ENCODE measurements at places on chromosomes 16 and 17. TPM values are rescaled to one million over a fixed set of nuclear protein-coding genes. Genes with fewer than 3 reads are reported as not detected.

NPIPB13 gene
- total RNA-seq = 9.9 TPM

SLC5A10 gene
- total RNA-seq = not detected

CHST4 gene
- not detected for total RNA-seq

STH gene
- total RNA-seq = not detected

GAS2L2 gene
- not detected for total RNA-seq

TMEM92 gene
- 1.7 TPM for total RNA-seq

PRAC2 gene
- total RNA-seq = not detected

SYCE1L gene
- 3.1 TPM for total RNA-seq

SPATA22 gene
- total RNA-seq = not detected

KRTAP2-2 gene
- total RNA-seq = not detected

CSH2 gene
- total RNA-seq = not detected

GAST gene
- not detected for total RNA-seq

OTOP2 gene
- total RNA-seq = not detected

EVPL gene
- not detected for total RNA-seq

AGRP gene
- total RNA-seq = not detected

BCL6B gene
- not detected for total RNA-seq

WIPI1 gene
- total RNA-seq = 109 TPM

PDIA2 gene
- total RNA-seq = 1.5 TPM

NR1D1 gene
- total RNA-seq = 6.6 TPM

TEKT1 gene
- not detected for total RNA-seq

DNAI2 gene
- not detected for total RNA-seq

PERCC1 gene
- total RNA-seq = not detected

NPIPB12 gene
- 37.3 TPM for total RNA-seq

CBLN1 gene
- not detected for total RNA-seq

ST6GALNAC1 gene
- total RNA-seq = not detected

QRICH2 gene
- total RNA-seq = 4.7 TPM

TPSD1 gene
- not detected for total RNA-seq

CHD9NB gene
- total RNA-seq = 1.5 TPM
